ENCODE measurements at places on chromosomes 11 and 22.

DNA sequence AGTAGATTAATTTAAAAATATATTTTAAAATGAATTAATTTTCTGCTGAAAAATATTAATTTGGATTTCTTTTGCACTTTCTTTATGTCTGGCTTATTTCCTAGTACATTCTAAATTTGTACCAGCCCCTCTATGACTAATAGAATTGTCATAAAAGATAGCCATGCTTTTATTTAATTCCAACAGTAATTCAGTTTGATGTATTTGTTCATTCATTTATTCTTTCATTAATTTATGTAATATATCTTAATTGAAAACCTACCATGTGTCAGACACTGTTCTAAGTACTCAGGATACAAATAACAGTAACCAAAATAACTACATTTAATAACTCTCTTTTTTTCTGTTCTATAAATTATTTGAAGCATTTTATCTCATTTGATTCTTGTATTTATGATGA lies 264.0 kb upstream of the CCDC179 start:
- no peak for DNase-seq

GRCh38 chr22:42760806-42761565 lies 40.3 kb upstream of the A4GALT start:
- no peak for DNase-seq

- no peak for DNase-seq
Measured at GRCh38 chr11:83921447-83922192, 635.5 kb upstream of the CCDC90B start.

DNA sequence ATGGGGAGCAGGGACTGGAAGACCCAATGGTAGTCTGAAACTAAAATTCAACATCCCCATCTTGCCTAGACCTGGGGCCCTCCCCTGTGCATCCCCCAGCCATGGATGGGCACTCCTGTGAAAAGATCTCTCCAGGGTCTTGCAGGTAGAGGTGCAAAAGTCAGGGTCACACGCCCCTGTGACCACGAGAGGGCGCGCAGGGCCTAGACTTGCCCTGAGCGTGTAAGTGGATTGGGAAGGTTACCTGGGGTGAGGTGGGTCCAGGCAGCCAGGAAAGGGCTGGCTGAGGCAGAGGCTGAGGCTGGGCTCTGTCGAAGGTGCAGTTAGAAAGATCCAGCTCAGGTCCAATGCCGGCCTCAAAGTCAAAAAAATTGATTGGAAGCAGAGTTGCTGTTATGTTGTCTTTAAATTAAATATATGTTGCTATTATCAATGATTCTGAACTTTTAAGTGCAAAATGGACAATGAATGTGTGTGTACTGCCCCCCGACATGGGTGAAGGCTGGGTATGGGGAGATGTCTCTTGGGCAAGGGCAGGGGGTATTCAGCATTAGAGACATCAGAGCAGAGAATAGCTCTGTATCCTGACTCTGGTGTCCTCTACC lies 4.8 kb upstream of the POU2F3 start:
- peak; percentile 9 for DNase-seq

DNA sequence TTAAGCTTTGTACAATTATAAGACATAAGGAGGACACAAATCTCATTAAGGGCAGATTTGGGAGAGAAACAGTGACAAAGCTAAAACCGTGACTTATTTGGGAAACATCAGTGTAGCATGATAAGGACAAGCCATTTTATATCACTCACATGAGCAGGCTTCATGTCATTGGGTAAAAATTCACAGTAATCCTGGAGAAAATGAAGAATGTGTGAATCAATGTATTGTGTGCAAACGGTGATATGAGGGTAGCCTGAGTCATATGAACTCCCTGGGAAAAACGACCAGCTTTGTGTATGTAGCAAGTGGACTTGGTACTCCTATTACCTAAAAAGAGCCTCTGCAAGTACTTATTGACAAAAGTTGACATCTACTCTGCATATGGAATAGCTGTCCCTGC lies 6.0 kb upstream of the TRIM34 start:
- no peak for DNase-seq

GRCh38 chr11:13760115-13760514 lies 91.6 kb downstream of the FAR1 start:
- DNase-seq, result no peak

Data from activated naive CD4-positive, alpha-beta T cell (primary cell).